A673 (cell line): ENCODE measurements at places on chromosomes 11 and 22. TPM values are rescaled to one million over a fixed set of nuclear protein-coding genes. Genes with fewer than 3 reads are reported as not detected.

DNA sequence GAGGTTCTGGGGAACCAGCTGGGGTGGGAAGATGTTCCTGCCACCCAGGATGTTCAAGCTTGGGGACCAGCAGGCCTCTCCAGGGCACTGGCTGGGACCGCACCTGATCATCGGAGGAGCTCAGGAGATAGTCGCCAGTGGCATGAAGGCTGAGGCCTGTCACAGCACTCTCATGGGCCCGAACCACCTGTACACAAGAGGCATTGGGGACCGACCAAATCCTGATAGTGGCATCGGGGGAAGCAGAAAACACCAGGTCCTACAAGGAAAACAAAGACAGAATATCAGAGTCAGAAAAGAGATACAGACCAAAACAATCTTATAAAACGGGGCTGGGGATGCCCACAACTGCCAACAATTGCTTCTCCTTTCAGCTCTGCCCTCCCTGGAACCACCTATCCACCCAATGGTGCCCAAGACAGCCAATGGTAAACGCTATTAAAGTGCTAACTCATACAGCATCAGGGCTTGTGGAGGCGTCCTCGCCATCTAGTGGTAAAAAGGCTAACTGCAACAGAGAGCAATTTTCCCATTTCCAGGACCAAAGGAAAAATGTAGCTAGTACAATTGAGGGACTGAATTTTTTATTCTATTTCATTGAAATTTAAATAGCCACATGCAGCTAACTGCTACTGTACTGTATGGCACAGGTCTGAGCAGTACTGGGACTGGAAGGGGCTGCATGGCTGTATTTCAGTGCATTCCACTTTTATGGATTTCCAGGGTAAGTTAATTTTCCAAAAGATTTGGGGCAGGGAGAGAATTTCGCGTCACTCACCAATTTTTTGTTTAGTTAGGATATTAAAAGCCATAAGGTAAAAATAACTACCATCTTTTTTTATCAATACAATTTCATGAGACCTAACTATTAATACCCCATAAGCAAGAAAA lies 7.1 kb downstream of the PRPF19 start:
- peak; percentile 87 for DNase-seq

DNA sequence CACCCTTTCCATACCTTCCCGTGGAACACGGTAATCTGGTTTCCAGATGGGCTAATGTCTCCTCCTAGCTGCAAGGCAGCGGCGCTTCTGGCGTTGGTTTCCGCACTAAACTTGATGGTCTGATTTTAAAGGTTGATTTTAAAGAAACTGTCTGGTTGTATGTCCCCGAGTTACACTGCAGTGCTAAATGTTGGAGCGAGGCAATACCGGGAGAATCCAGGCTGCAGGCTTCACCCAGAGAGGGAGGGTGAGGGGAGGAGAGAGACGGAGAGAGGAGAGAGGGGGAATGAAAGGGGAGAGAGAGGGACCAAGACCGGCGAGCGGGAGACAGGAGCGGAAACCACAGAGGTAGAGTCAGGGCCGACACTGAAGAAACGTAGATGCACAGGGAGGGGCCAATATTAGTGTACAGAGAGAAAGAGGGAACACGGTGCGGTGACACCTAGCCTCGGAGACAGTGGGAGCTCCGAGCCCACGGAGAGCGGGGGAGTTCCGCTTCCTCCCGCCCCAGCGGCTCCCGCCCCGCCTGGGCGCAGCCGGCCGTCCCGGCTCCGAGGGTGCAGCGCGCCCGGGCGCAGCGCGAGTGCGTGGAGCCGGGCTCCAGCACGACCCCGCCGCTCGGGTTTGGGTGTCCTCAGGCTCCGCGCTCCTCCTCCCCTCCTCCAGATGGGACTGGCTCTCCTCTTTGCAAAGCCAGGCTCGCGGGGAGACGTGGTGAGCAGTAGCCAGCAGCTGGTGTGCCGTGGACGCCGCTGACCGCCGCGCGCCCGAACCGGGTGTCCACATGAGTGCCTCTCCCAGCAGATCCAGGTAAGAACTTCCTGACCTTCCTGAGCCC lies 71.9 kb upstream of the GRAMD1B start:
- peak; percentile 54 for DNase-seq

GRCh38 chr11:6567371-6567745 lies 36.1 kb downstream of the RRP8 start:
- no peak for DNase-seq

DNA sequence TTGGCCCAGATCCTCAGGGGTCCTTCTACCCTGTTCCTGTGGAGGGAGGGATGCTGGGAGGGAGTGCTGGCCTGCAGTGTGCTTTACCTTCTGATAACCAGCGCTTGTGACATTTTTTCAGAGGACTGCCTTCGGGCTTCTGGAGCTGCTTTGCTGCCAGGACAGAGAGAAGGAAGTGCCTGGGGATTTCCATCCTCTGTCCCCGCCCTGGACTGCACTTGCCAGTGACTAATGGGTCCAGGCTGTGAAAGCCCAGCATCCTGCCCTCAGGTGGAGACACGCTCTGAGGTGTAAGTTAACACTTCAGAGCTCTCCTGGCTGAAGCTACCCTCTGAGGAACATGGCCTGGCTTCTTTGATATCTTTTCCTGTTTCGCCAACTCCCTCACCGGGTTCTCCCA lies 158.7 kb upstream of the SYT13 start:
- DNase-seq: no peak

DNA sequence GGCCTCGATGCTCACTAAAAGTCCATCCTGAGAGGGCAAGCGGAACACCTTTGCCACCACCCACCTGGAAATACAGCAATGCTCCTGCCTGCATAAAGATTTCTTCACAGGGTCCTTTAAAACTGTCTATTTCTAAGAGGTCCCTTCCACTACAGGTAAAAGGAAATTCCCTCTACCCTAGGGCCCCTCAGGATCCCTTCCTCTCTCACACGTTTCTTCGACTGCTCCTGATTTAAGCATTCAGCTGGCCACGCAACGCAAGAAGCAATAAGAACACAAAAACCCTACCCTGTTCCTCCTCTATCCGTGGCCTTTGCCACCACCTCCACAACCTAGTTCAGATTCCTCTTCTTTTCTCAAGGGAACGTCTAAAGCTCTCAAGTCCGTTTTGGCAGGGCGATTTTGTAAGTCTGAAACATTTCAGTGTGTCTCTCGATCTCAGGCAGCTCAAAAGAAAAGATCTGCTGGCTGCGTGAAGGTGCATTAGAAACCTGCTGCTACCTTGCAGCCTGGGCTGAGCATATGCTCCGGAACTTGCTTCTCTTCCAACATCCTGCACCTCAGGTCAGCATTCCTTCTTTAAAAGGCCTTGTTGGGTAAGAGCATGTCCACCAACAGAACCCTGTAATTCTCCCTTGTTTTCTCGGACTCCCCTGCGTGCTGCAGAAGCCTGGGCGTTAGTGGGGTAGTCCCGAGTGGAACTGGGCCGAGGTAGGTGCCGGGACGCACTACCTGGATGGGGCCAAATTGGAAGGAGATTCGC lies 1.6 kb downstream of the LGR4 start:
- no peak for DNase-seq

DNA sequence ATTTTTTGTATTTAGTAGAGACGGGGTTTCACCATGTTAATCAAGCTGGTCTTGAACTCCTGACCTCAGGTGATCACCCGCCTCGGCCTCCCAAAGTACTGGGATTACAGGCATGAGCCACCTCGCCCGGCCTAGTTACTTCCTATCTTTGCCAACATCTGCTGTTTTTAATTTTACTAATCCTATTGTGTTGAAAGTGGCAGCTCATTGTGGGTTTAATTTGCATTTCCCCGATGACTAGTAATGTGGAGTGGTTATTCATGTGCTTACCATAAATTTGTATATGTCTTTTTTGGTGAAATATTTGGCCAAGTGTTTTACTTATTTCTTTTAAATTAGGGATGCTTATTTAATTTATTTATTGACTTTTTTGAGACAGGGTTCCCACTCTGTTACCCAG lies 74.2 kb upstream of the SLC25A18 start:
- peak; percentile 67 for DNase-seq

The HOATZ gene
- total RNA-seq: 0.58 TPM in 1 of 2 replicates, not detected in the other

The NADSYN1 gene
- total RNA-seq: 35.5 and 46.7 TPM in 2 replicates

The OR51A2 gene
- total RNA-seq: not detected in 2 replicates

The OVCH2 gene
- total RNA-seq: not detected in 2 replicates

The C11orf42 gene
- total RNA-seq: not detected in 2 replicates

The TMEM121B gene
- 2.5 and 3.0 TPM in 2 replicates for total RNA-seq

The FAM180B gene
- 0.28 and 0.62 TPM in 2 replicates for total RNA-seq

The DERL3 gene
- total RNA-seq: 1.5 and 2.0 TPM in 2 replicates

The RBM4B gene
- total RNA-seq: 35.0 and 40.5 TPM in 2 replicates
